ENCODE measurements at places on chromosomes 6 and 20. TPM values are rescaled to one million over a fixed set of nuclear protein-coding genes. Genes with fewer than 3 reads are reported as not detected.

CTCFL gene
- not detected for total RNA-seq

NKX2-2 gene
- not detected for total RNA-seq

DNA sequence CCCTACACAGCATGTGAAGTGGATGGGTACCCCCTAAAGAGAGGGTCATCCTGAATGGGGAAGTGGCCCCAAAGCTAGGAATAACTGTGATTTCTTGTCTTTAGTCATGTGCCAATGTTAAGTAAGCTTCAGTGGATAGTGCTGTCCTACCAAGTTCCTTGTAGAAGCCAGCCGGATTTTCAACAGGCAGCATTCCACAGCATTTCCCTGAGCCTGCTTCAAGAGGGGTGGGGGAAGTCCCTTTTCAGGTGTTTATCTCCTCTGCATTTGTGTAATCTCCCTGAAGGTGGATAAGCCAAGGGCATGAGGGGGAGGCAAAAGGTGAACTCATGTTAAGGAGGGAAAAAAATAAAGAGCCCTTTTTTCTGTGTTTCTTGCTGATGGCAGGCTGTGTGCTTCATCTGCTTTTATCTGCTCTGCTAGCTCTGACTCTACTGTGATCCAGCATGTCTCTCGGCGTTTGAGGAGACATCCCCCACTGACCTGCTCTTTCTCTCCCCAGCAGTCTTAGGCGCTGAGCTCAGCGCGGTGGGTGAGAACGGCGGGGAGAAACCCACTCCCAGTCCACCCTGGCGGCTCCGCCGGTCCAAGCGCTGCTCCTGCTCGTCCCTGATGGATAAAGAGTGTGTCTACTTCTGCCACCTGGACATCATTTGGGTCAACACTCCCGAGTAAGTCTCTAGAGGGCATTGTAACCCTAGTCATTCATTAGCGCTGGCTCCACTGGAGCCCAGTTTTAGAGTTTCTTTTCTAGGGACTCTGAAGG is 1.9 kb downstream of the EDN1 start:
- DNase-seq, result no peak

GRCh38 chr6:88535306-88535705 is 369.2 kb upstream of the CNR1 start:
- no peak for DNase-seq

GRCh38 chr6:158903801-158904200 is 84.6 kb upstream of the EZR start:
- DNase-seq, result no peak

Measured in right cardiac atrium (tissue), 5 donors.